Astrocyte of the spinal cord (primary cell): ENCODE measurements at places on chromosomes 2 and 18.

GRCh38 chr18:48597110-48597509 is 58.3 kb downstream of the CTIF start:
- no peak for DNase-seq

- no peak for DNase-seq
Observed at GRCh38 chr2:65742977-65743376, 310.6 kb upstream of the SPRED2 start.

GRCh38 chr2:181805228-181806038 is 86.1 kb upstream of the ITPRID2 start:
- peak; percentile 89 for DNase-seq

- DNase-seq: no peak
Observed at GRCh38 chr2:85765081-85765731, 11.4 kb downstream of the ATOH8 start.

- no peak for DNase-seq
Observed at GRCh38 chr2:240896871-240897692, 1.1 kb upstream of the MAB21L4 start.

GRCh38 chr2:140593132-140593531 is 1537.7 kb downstream of the LRP1B start:
- no peak for DNase-seq

- no peak for DNase-seq
Observed at GRCh38 chr2:128271597-128271910, 47.1 kb downstream of the HS6ST1 start.

DNA sequence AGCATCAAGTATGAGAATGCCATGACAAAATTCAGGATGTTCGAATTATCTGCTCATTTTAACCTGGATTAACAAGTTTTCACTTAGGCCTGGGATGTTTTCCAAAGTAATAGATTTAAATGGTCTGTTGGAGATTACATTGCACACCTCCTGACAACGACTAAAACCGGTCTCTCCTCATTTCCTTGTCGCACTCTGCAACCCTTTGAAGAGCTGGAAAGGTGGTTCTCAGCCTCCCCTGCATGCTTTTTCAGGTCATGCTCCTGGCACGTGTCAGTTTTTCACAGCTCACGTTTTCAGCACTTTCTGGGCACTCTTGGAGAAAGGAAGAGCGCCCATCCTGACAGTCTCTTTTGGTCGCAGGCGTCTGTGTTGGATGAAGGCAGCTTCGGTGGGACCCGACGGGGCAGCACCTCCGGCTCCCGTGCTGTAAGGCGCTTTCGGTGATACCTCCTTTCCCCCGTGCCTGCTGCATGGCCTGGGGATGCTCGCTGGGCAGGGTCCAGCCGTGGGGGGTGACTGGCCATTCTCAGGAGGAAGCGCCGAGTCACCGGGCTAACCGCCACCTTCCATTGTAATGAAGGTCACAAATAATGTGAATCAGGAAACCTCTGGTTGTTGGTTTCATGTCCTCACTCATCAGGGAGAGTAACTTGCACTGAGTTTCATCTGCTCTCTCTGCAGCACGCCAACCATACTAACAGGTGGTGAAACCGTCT is 63.5 kb upstream of the RBM44 start:
- no peak for DNase-seq

DNA sequence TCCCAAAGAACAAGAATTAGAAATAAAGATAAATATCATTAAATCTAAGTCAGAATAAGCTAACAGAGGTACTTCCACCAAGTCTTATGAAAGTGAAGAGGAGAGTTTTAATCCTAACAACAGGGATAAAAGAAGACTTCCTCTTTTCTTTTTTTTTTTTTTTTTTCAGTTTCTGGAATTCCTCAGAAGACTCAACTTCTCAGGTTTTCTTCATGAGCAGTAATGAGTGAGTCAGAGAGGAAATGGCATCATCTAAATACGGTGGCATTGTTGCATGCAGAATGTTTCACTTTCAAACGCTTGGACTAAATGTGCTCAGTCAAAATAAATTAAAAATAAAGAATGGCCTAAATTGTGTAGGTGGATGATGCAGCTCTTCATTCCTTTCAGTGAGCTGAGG is 45.6 kb upstream of the ARHGAP15 start:
- DNase-seq: peak; percentile 83

DNA sequence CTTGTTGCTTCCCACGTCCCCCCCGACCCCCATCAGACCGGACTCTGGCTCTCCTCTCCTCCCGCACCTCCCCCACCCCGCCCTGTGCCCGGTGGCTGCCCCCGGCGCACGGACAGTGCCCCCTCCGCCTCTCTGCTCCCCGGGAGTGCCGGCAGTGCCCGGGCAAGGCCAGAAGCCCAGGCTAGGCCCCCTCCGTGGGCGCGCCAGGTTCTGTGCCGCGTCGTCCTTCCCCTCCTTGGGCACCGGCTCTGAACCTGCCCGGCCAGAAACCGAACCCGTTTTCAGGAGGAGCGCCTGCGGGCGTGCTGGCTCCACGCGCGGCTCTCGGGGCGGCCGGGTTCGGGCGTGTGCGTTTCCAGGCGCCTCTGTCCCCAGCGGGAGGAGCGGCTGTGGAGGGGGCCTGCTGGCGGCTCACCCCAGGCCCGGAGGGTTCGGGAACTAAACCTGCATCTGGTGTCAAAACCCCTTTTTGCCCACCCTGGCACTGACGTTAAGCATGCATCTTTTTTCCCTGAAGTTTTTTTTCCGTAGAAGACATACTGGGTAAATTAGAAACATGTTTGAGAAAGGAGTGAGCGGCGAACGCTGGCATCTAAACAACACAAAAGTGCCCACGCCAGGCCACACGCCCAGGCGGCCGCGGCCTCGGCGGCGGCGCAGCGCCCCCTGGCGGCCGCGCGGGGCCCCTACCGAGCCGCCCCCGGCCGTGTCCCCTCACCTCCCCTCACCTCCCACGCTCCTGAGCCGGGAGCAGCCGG is 123.9 kb upstream of the SLC1A4 start:
- peak; percentile 51 for DNase-seq

DNA sequence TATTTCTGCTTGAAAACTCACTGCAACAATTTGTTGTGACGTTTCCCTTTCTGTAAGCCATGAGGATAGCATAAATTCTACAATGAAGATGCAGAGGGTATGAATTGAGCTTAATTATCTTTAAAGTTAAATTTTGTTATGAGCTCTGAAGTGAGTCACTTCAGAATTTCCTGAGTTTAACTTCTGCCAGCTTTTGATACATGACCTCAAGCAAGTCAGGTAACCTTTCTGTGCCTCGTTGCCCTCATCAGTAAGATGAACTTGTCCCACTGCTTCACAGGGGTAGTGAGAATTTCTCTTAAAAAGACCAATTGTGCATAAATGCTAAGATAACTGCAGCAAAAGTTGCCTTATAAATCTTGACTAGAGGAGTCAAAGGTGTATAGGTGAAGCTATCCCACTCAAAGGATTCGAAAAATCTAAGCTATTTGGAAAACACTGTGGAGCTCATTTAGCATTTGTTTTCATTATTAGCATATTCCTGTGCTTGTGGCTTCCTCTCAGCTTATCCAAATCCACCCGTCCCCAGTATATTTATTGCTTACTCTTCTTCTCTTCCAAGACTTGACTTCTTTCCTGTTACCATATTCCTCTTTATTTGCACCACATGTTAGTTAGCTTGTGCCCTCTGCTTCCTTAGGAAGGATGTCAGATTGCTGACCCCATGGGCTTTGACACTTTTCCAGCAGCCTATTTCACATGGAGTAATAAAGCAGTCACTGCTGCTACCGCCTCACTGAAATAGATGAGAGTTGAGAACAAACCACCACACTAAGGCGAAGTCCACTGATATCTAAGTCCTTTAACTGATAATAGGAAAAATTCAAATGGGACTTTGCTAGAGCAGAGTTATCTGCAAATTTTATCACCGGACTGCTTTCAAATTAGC is 428.6 kb downstream of the ERBB4 start:
- DNase-seq: no peak

- DNase-seq: no peak
Observed at GRCh38 chr2:8122520-8122919, 559.3 kb upstream of the ID2 start.

DNA sequence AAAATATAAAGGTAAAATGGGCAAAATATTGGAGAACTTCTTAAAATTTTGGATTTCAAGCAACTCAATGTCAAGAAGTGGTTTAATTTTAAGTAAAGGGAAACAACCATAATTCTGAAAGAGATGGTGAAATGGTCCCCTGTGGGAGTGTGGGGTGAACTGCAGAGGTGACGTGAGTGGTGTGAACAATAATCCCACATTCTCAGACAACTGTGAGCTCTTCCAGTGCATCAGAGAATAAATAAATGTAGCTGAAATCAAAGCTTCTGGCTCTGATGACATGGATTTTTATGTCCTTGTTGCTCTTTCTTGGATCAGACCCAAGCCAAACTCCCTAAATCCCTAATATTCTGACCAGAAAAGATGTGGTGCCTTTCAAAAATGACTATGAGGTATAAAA is 672.7 kb downstream of the ZEB2 start:
- DNase-seq: no peak
